Cardiac atrium fibroblast (primary cell): ENCODE measurements at places on chromosomes 16 and 17. TPM values are rescaled to one million over a fixed set of nuclear protein-coding genes. Genes with fewer than 3 reads are reported as not detected.

The MRPL27 gene
- total RNA-seq, result 70.0 and 75.5 TPM in 2 replicates

The HOXB6 gene
- not detected in 2 replicates for total RNA-seq

The KRT39 gene
- total RNA-seq, result not detected in 2 replicates

The NOB1 gene
- 22.2 and 36.3 TPM in 2 replicates for total RNA-seq

The PROCA1 gene
- under 0.01 TPM in 1 of 2 replicates, not detected in the other for total RNA-seq

The CNTNAP1 gene
- total RNA-seq, result 25.3 and 49.4 TPM in 2 replicates

The NOL3 gene
- 37.5 and 51.4 TPM in 2 replicates for total RNA-seq

The HAP1 gene
- not detected in 2 replicates for total RNA-seq

The CAVIN1 gene
- 781 and 918 TPM in 2 replicates for total RNA-seq

The HOXB13 gene
- total RNA-seq, result not detected in 2 replicates

The EME1 gene
- total RNA-seq, result 0.65 and 5.6 TPM in 2 replicates

The FAM171A2 gene
- total RNA-seq, result 1.6 and 7.2 TPM in 2 replicates

The CRYBA1 gene
- not detected in 2 replicates for total RNA-seq

The EVI2B gene
- 0.18 TPM in 1 of 2 replicates, not detected in the other for total RNA-seq

The CD300LB gene
- not detected in 2 replicates for total RNA-seq

The GRAP gene
- 0.72 and 2.9 TPM in 2 replicates for total RNA-seq

The SOST gene
- total RNA-seq, result not detected in 2 replicates

The TLCD2 gene
- 2.3 and 3.1 TPM in 2 replicates for total RNA-seq

The CIAO3 gene
- total RNA-seq, result 16.8 and 31.4 TPM in 2 replicates

The KIF2B gene
- not detected in 2 replicates for total RNA-seq

The CACNA1H gene
- 0.81 and 1.1 TPM in 2 replicates for total RNA-seq

The KRTAP2-3 gene
- not detected in 2 replicates for total RNA-seq

The MT1E gene
- 44.0 and 78.9 TPM in 2 replicates for total RNA-seq

The HOXB5 gene
- total RNA-seq, result not detected in 2 replicates

The ETV4 gene
- 10.9 and 17.0 TPM in 2 replicates for total RNA-seq

The KRTAP1-1 gene
- not detected in 2 replicates for total RNA-seq

The DRC3 gene
- 0.65 TPM in 1 of 2 replicates, not detected in the other for total RNA-seq

The NQO1 gene
- total RNA-seq, result 589 and 681 TPM in 2 replicates

The ZMYND15 gene
- total RNA-seq, result 0.16 TPM in 1 of 2 replicates, not detected in the other

The NOL11 gene
- 19.7 and 24.5 TPM in 2 replicates for total RNA-seq

The MSLN gene
- not detected in 2 replicates for total RNA-seq

The HOXB4 gene
- not detected in 2 replicates for total RNA-seq
